ENCODE measurements at places on chromosomes 11 and 22. TPM values are rescaled to one million over a fixed set of nuclear protein-coding genes. Genes with fewer than 3 reads are reported as not detected.

OR5B21 gene
- not detected for total RNA-seq

SLC22A8 gene
- total RNA-seq, result not detected

GRAMD4 gene
- 28.1 TPM for total RNA-seq

PHETA2 gene
- 11.6 TPM for total RNA-seq

SSTR3 gene
- total RNA-seq, result not detected

LRRC56 gene
- total RNA-seq, result 0.23 TPM

OLFML1 gene
- total RNA-seq, result 0.15 TPM

OR2D2 gene
- total RNA-seq, result not detected

RAB39A gene
- total RNA-seq, result not detected

TAF10 gene
- 94.7 TPM for total RNA-seq

LMF2 gene
- total RNA-seq, result 17.3 TPM

GGTLC3 gene
- not detected for total RNA-seq

NXPE4 gene
- total RNA-seq, result not detected

RDX gene
- 65.2 TPM for total RNA-seq

SLC22A25 gene
- total RNA-seq, result not detected

SNX32 gene
- total RNA-seq, result 4.3 TPM

RBMXL2 gene
- 0.08 TPM for total RNA-seq

SCN2B gene
- not detected for total RNA-seq

ZBTB16 gene
- 0.12 TPM for total RNA-seq

CABP4 gene
- total RNA-seq, result not detected

UNC93B1 gene
- 18.6 TPM for total RNA-seq

TKFC gene
- 10.3 TPM for total RNA-seq

APOA4 gene
- not detected for total RNA-seq

POU2F3 gene
- total RNA-seq, result not detected

OR8G5 gene
- total RNA-seq, result not detected

PGA5 gene
- not detected for total RNA-seq

PRG2 gene
- 0.08 TPM for total RNA-seq

NXPE1 gene
- not detected for total RNA-seq

OR4D5 gene
- total RNA-seq, result not detected

SHISA8 gene
- total RNA-seq, result not detected

KDM4E gene
- not detected for total RNA-seq

UPK3A gene
- not detected for total RNA-seq
